GOT3 (cell line): ENCODE measurements at places on chromosomes 7 and 10.

- DNase-seq = no peak
Measured at GRCh38 chr7:112290065-112290464, 83.6 kb downstream of the ZNF277 start.

- DNase-seq = no peak
Measured at GRCh38 chr7:73376671-73377412, 48.9 kb downstream of the FKBP6 start.

DNA sequence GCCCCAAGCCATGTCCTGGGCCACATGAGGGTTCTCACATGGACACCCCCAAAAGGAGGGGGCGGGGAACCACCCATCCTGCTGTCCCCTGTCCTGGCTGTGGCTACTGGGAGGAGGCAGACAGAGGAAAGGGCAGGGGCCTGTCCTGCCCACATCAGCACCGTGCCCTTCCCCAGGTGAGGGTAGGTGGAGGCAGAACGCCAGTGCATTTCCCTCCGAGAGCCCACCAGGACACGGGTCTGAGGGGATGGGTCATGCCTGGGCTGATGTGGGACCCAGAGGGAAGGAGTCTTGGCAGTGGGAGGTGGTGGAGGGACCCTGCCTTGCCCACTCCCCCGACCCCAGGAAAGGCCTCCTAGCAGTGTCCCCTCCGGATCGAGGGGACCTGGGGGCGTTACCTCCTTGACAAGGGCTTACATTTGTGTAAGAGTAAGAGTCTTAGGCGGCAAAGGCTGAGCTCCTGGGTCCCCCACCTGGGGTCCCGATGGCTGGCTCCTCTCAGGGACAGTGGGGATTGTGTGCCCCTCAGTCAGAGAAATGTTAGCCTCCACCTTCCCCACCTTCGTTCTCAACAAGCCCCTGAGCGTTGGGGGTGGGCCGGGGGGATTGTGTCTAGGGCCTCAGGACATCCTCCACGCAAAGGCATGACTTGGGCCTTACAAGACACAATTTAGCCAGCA lies 6.1 kb downstream of the CRYGN start:
- no peak for DNase-seq

GRCh38 chr10:36202881-36203280 lies 560.8 kb upstream of the FZD8 start:
- DNase-seq = no peak

GRCh38 chr7:32071466-32072091 lies 1.4 kb upstream of the PDE1C start:
- no peak for DNase-seq

GRCh38 chr7:2192831-2193534 lies 39.8 kb downstream of the MAD1L1 start:
- DNase-seq = no peak
